GM23248 (cell line): ENCODE measurements at places on chromosomes 7 and 10.

DNA sequence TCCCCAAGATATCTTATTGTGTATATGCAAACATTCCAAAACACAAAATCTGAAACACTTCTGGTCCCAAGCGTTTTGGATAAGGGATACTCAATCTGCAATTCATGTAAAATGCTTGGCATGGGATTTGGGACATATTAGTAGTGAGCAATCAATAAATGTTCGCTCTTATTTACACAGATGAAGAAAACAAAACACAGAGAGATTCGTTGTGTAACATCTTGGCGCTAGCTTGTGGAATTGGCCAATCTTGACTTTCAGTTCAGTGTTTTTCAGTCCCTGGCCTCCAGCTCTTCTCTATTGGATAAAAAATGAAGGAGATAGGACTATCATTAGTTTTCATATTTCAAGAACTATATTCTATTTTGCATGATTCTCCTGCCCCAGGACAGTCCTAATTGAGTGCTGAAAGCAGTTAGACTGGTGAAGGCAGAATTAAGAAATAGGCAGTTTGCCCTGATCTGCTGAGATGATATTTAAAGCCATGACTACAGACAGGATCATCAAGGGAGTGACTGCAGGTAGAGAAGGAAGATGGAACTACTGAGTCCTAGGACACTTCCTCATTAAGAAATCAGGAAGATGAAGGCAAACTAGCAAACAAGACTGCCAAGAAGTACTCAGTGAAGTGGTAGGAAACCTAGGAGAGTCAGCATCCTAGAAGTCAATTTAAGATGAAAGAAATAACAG, 1.8 kb downstream of the PNLIPRP3 start:
- no peak for DNase-seq

- no peak for DNase-seq
Measured at GRCh38 chr10:63760708-63761047, 239.5 kb downstream of the REEP3 start.

DNA sequence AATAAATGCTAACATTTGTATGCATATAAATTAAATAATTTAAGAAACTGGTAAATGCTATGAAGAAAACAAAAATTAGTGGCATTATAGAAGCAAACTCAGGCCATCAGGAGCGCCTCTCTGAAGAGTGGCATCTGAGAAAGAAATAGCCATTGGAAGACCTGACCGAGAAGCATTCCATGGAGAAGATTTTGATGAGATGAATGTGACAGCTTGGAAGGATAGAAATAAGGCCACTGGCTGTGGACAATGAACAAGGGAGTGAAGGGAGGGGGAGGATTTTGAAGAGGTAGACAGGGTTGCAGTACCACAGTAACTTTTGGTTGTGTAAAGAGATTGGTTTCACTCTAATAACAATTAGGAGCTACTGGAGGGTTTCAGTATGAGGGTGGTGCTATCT, 436.7 kb downstream of the CCSER2 start:
- DNase-seq: no peak

DNA sequence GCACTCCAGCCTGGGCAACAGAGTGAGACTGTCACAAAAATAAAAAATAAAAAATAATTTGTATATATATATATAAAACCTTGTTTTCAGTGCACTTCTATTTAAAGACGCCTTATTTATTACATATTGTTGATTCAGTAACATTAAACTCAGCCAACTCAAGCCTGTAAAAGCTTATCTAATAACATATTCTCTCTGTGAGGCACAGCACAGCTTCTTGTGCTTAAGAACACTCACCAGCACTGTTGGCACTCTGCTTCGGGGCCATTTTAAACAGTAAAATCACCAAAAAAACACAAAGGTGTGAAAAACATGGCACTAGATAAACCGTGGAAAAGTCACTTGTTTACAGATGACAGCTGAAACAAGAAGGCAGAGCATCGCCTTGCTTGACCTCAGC, 89.0 kb upstream of the C10orf90 start:
- DNase-seq: no peak

- no peak for DNase-seq
Measured at GRCh38 chr7:96059075-96059474, 262.8 kb downstream of the SLC25A13 start.

DNA sequence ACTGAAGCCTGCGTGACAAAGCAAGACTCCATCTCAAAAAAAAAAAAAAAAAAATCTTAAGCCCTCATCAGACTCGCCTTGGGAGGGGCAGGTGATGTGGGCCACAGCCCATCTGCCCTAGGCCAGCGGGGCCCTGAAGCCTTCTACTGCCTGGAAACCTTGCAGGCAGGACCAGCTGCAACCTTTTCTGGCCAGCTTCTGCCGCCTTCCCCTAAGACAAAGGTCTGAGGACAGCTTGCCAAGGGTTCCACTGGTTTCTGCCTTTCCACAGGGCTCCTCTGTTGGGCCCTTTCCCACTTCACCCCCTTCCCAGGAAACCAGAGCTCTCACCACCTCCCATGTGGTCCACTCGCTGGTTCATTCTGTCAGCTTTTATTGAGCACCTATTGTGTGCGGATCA, 35.2 kb downstream of the UBTD1 start:
- no peak for DNase-seq

GRCh38 chr10:103545771-103546281, 52.3 kb downstream of the NEURL1 start:
- no peak for DNase-seq

GRCh38 chr7:24917510-24918239, 62.3 kb downstream of the OSBPL3 start:
- DNase-seq: peak; percentile 86

DNA sequence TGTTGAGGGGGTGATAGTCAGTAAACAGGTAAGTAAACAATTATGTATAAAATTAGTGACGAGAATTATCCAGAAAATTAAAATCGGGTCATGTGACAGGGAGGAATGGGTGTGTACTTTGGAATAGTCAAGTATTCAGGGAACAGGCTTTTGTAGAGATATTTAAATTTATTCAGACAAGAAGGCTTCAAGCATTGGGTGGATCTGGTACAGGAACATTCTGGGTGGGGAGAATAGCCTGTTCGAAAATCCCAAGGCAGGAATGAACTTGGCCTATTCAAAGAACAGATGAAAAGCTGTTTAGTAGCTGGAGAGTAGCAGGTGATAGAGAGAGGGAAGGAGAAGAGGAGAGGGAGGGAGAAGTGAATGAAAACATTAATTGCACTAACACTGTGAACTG, 448.9 kb upstream of the FZD8 start:
- DNase-seq: no peak

DNA sequence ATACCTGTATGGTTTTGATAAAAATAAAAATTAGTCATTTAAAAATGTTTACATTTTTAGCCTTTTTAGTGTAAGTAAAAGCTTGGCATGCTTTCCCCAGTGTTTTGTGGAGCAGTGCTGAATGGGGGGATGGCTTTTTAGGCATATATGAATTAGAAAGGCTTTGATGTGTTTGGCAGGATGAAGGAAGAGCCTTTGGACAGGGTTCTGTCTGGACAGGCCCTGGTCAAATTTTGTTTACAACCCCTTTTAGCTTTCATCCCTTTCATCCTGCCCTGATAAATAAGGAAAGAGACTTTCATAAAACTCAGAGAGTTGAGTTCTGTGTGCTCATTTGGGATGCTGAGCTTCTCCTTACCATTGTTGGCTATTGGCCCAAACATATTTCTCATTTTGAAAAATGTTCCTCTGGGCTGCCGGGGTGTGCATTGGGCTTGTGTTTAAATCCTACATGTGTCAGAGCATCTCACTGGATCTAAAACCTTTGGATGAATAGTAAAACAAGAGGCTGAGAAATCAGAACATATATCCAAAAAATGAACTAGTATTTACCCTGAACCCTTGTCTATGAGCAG, 68.1 kb upstream of the PHYHIPL start:
- no peak for DNase-seq

GRCh38 chr7:130359276-130359857, 14.8 kb downstream of the CPA5 start:
- DNase-seq: no peak

GRCh38 chr7:27149842-27150567, 2.4 kb downstream of the HOXA3 start:
- no peak for DNase-seq

DNA sequence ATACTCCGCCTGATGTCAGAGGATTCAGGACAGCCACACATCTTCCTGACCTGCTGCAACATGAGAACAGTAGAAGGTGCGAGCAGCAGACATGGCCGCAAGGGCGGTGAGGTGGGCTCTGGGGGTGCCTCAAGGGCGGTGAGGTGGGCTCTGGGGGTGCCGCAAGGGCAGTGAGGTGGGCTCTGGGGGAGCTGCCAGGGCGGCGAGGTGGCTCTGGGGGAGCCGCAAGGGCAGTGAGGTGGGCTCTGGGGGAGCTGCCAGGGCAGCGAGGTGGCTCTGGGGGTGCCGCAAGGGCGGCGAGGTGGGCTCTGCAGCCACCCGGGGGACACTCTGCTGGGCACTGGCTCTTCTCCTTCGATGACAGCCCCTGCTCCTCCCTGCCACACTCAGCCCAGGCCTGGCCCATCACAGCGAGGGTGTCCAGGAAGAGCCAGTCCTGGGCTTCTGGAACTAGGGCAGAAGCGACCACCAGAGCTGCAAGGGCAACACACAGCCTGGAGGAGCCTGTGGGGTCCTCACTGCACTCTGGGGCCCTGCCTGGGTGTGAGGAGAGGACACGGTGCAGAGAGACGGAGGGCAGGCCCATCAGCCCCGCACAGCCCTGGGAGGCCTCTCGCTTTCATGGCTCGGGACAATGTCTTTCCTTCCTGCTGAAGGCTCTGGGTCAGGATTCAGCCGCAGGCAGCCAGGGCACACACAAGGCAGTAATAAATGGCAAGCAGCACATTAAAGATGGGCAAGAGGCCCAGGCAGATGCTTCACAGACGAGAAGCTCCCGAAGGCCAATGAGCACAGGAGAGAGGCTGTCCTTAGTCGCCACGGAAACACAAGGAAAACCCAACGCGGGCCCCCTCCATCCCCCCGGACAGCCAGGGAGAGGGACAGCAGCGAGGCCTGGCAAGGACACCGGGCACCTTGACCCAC, 42.5 kb downstream of the STK32C start:
- DNase-seq: peak; percentile 66

GRCh38 chr10:126919426-126919825, 14.2 kb downstream of the DOCK1 start:
- no peak for DNase-seq

DNA sequence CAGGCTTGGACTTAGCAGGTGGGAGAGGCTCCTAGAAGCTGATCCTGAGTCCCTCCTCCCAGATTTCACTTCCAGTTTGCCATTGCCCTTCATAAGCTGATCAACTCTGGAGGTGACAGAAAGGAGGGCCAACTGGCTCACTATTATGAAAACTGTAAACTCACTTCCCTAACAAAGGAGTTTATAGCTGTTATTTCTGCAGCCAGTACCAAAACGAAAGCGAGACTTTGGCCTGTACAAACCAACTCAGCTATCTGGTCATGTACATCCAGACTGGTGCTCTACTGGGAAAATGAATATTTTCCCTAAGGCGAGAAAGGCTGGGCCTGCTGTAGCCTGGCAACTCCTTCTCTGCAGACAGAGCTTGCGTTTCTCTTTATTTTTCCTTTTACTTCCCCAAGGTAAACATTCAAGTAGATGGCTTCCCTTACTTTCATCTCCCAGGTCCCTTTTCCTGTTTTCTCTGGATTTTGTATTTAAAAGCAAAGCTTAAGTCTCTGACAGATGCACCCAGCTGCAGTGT, 54.7 kb downstream of the GALNT17 start:
- no peak for DNase-seq

- DNase-seq: no peak
Measured at GRCh38 chr7:94615666-94616065, 40.3 kb downstream of the SGCE start.
